Cortex of kidney (tissue), 1 donor: ENCODE measurements at places on chromosomes 7 and 10.

DNA sequence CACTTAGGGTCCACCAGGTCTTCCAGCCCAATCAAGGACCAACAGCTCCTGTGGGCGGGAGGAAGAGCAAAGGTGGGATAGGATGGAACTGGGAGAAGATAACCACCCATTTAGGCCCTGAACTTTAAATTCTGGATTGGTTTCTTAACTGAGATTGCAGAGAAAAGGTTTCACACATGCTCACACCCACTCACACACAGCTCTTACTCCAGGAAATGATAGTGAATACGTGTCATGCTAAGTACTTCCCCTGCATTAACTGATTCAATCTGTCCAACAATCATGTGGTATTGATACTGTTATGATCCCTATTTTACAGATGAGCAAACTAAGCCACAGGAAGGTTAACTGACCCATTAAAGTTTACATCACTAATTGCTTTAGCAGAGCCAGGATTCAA lies 4.6 kb upstream of the CYP3A4 start:
- no peak for DNase-seq

DNA sequence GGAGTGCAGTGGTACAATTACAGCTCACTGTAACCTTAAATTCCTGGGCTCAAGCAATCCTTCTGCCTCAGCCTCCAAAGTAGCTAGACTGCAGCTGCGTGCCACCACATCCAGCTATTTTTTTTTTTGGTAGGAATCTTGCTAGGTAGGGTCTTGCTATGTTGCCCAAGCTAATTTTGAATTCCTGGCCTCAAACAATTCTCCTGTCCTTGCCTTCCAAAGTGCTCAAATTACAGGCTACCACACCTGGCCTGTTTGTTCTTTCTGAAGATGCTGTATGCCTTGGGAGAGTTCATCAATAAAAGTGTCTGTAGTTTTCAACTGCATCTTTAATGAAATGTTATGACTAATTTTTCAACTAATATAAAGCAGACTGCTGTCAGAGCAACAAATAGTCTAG lies 452 bp downstream of the SAMD9 start:
- DNase-seq = no peak

GRCh38 chr7:128672927-128673517 lies 930 bp downstream of the GARIN1A start:
- DNase-seq = peak; percentile 11

- DNase-seq = no peak
Observed at GRCh38 chr10:132575320-132576201, 38.0 kb downstream of the INPP5A start.

DNA sequence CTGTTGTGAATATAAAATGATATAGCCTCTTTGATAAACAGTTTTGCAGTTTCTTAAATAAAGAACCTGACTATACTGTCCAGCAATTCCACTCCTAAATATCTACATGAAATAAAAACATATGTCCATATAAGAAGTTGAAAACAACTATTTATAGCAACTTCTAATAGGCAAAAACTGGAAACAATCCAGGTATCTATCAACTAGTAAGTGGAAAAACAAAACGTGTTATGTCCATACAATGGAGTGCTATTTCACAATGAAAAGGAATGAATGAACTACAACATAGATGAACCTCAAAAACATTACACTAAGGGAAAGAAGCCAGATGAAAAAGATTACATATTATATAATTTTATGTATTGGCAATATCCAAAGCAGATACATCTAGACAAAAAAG lies 268.9 kb downstream of the CSTF2T start:
- DNase-seq = no peak

GRCh38 chr7:130966246-130967009 lies 232.4 kb upstream of the KLF14 start:
- DNase-seq = no peak

DNA sequence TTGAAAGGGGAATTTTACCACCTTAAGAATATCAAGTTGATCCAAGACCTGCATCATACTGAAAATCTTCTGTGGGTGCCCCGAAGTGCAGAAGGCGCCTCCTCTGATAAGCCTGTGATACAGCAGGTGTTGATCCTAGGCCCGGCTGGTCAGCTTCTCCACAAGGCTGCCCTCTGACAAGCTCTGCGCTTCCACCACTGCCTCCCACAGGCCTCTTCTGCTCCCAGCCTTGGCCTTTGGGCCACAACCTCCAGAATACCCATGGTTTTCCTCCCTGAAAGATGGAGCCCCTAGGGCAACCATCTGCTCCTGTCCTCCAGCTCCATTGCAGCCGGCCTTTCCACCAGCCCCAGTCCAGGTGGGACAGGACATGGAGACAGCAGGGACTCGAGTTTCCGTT lies 5.6 kb upstream of the OGDHL start:
- DNase-seq = no peak

DNA sequence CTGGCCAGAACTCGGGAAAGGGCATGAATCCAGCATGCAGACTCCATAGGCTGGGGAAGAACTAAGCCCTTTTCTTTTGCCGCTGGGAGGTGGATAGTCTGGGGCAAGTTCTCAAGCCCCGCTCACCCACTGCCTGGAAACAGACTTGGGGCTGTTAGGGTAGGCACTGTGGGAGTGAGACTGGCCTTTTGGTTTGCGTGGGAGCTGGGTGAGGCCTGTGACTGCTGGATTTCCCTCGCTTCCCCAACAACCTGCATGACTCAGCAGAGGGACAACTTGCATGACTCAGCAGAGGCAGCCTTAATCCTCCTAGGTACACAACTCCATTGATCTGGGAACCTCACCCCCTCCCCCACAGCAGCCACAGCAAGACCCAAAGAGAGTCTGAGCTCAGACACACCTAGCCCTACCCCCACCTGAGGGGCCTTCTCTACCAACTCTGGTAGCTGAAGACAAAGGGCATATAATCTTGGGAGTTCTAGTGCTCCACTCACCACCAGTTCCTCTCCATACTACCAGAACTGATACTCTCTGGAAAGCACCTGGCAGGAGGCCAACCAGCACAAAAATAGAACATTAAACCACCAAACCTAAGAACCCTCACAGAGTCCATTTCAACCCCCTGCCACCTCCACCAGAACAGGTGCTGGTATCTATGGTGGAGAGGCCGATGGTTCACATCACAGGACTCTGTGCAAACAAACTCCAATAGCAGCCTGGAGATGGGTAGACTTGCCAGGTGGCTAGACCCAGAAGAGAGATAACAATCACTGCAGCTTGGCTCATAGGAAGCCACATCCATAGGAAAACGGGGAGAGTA lies 81.4 kb upstream of the LAMB4 start:
- DNase-seq = no peak

- DNase-seq = no peak
Observed at GRCh38 chr7:124192885-124193284, 160.0 kb upstream of the TMEM229A start.

DNA sequence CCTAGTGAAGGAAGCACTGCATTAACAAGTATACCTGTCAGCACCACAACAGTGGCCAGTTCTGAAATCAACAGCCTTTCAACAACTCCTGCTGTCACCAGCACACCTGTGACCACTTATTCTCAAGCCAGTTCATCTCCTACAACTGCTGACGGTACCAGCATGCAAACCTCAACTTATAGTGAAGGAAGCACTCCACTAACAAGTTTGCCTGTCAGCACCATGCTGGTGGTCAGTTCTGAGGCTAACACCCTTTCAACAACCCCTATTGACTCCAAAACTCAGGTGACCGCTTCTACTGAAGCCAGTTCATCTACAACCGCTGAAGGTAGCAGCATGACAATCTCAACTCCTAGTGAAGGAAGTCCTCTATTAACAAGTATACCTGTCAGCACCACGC lies 16.1 kb downstream of the MUC17 start:
- no peak for DNase-seq

- DNase-seq = no peak
Observed at GRCh38 chr7:106337754-106338153, 53.0 kb upstream of the NAMPT start.

DNA sequence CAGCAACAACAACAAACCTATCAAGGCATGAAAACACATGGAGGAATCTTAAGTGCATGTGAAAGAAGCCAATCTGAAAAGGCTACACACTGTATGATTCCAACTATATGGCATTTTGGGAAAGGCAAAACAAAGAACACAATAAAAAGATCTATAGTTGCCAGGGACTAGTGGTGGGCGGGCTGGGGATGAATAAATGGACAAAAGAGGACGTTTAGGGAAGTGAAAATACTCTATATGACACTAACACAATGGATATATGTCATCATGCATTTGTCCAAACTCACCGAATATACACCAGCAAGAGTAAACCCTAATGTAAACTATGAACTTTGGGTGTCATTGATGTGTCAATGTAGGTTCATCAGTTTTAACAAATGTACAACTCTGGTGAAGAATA lies 89.1 kb downstream of the SEMA3E start:
- no peak for DNase-seq

GRCh38 chr7:133776266-133776665 lies 350.9 kb upstream of the LRGUK start:
- no peak for DNase-seq

DNA sequence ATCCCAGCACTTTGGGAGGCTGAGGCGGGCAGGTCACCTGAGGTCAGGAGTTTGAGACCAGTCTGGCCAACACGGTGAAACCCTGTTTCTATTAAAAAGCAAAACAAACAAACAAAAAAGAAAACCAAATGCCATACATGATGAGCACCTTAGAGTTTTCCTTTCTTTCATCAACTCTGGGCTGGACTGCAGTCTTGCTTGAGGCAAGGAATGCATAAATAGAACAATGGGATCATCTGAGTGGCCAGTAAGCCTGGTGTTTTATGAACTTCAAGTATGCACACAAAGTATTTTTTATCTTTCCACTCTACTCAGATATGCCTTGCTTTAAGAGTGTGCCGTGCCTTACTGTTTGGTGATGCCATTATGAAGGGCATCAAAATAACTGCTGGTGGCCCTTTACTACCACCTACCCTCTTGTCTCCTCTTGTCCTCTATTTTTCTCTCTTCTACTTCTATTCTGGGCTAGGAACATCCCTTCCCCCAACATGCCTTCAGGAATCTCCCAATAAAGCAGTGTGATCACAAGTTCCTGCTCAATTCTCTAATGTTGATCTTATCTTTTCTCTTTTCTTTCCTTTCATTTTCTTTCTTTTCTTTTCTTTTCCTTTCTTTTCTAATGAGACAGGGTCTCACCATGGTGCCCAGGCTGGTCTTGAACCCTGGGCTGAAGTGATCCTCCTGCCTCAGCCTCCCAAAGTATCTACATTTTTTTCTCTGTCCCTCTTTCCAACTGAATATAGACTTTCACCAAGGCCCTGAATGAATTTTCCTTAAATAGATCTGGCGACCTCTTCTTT lies 10.2 kb downstream of the SCD start:
- DNase-seq = no peak

DNA sequence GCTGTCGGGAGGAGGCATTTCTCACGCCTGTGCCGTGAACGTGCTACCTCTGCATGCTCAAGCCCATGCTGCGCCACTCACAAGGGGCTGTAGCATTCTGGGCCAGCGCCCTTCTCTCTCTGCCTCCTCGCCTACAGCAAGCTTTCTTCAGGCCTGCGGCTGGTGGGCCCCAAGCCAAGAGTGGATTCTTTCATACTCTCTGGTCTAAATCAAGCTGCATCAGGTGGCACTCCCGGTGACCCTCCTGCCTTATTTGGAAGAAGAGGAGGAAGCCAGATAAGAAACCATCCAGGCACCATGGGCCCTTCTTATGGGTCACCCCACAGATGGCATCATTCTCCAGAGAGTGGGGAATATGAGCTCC lies 86.7 kb upstream of the DUSP5 start:
- no peak for DNase-seq

GRCh38 chr7:38222481-38223096 lies 44.5 kb downstream of the STARD3NL start:
- DNase-seq = no peak

GRCh38 chr7:93036807-93037206 lies 81.0 kb downstream of the SAMD9 start:
- no peak for DNase-seq

- no peak for DNase-seq
Observed at GRCh38 chr7:39691821-39692220, 68.4 kb downstream of the RALA start.

DNA sequence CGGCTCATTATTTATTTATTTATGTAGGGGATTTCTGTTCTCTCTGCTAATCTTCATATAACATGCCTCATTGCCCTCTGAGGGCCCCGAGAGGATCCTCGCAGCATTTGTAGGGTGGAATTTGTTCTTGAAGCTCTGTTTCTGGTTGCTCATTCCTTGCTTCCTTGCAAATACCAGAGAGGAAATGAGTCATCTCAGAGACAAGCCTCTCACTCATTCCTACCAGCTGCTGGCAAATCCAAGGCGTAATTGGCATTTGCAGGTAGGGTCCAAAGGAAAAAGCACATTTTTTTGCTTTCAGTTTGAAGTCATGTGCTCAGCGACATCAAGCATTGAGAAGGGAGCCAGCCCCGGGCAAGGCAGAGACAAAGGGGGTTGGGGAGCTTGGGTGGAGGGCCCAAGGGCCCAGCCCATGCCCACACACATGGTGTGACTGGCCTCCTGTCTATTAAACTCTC lies 501.6 kb downstream of the GALNT17 start:
- DNase-seq = no peak

DNA sequence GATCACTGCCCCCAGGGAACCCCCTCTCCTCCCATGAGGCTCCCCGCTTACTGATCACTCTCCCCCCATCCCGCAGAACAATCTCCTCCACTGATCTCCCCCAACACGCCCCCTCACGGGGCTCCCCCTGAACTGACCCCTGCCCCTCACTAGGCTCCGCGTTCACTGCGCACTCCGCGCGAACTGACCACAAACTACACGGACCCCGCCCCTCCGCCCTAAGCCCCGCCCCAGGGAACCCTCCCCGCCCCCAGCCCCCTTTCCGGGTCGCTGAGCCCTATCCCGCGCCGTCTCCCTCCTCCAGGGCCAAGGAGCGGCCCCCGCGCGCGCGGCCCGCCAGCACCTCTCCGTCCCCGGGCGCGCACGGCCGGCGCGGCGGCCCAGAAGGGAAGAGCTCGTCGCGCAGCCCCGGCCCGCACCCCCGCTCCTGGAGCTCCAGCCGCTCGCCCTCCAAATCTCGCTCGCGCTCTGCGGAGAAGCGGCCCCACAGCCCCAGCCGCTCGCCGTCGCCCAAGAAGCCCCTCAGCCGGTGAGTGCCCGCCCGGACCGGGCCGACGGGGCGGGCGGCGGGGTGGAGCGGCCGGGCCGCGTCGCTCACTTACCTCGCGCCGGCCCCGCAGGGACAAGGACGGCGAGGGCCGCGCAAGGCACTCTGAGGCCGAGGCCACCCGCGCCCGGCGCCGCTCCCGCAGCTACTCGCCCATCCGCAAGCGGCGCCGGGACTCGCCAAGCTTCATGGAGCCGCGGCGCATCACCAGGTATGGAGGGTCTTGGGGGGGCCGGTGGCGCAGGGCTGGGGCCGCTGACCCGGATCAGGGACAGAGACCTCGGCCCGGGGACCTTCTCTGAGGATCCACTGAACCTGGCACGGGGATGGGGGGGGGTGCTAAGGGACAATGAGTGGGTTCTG lies 19.9 kb upstream of the HSPB1 start:
- DNase-seq = no peak

GRCh38 chr7:20783700-20784387 lies 2.8 kb downstream of the SP8 start:
- DNase-seq = no peak
